ENCODE measurements at places on chromosomes 1 and 21.

- no peak for DNase-seq
Measured at GRCh38 chr1:1432274-1432950, 3.1 kb upstream of the VWA1 start.

- DNase-seq: peak; percentile 30
Measured at GRCh38 chr1:154557939-154558719, at the start of gene UBE2Q1. UBE2Q1 (minus strand) TSS chr1:154558662; CDS start chr1:154558553, 109 bp downstream.

GRCh38 chr21:29025328-29025713 is 853 bp downstream of the USP16 start:
- no peak for DNase-seq

DNA sequence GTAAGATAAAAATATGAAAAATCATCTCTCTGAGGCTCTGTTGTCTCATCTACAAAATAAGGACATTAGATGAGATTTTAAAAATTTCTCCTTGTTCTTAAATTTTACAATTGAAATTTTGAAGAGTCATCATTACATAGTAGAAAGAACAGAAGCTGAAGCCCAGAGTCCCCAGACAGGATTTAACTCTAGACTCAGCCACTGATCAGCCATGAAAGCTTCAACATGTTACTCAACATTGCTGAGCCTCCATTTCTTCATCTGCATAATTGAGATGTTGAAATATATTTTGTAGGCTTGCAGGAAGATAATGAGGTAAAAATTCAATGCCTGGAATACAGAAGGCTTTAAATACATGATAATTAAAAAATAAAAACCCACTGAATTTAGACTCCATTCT is 633.3 kb downstream of the LMO4 start:
- DNase-seq: no peak

DNA sequence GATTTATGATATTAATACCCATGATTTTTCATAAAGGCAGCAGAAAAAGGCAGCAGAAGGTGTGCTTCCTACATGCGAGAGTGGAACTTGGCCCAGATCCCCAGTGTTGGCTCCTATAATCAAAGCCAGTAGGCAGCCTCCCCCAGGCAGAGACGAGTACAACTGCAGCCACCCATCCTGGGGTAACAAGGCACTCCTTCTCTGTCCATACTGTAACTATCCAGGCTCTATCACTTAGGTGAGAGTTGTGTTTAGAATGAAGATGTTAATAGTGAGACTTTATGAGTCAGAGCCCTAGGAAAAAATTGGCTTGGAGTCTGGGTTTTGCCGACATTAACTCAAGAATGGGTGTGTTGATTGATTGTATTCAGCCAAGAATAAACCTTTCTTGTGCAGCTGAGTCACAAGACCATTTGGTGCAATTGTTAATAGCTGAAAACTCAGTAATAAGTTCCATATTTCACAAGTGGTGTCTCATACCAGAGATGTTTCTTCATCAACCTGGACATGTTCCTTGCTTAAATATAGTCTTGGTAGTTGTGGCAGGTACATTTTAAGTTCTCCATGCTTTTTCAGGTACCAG is 322.3 kb downstream of the DUSP10 start:
- no peak for DNase-seq

- peak; percentile 29 for DNase-seq
Measured at GRCh38 chr1:203342192-203342940, 8.6 kb downstream of the FMOD start.

DNA sequence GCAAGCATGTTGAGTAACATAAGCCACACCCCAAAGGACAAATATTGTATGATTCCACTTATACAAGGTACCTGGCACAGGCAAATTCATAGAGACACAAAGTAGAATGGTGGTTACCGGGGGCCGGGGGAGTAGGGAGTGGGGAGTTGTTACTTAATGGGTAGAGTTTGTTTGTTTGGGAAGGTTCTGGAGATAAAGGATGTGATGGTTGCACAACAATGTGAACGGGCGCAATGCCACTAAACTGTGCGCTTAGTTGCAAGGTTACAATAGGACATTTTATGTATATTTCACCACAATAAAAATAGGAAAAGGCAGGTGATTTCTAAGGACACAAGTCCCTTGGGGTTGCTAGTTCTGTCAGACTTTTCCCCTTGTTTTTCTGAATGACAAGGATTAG is 516.6 kb downstream of the KIF26B start:
- no peak for DNase-seq

DNA sequence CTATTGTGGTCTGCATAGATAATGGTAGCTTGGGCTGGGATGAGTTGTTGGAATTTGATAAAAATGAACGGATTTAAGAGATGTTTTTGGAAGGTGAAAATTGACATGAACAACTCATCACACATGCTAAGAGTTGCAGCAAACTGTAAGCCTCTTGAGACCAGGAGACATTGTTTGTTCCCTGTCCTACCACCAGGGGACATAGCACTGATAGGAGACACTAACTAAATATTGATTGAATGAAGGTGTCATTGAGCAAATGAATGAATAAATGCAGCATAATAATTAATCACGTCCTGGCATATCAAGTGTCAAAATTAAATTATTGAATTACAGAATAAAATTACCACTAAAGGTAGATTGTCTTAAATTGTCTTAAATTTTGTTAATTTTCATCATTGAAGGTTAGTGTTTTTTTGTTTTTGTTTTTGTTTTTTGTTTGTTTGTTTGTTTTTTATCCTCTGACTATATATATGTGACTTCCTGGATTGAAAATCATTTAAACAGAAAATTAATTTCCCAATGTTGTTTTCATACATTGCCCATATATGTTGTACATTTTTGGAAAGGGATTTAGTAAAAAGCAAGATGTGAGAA is 285.3 kb upstream of the C1orf105 start:
- peak; percentile 53 for DNase-seq

DNA sequence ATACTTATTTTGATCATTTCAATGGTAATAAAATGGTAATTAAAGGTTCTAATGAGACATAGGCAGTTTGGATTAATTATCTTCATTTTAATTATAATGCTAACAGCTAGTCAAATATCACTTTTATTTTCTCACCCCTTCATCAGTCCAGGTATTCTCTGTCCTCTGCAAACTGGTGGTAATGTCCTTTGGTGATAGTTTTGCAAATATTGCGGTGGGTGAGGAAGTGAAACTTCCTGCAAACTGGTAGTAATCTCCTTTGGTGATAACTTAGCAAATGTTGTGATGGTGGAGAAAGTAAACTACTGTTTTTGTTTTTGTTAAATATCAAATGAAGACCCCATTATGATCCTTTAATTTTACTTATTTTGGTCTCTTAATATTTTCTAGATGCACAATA is 209.0 kb downstream of the AMY1C start:
- DNase-seq: no peak

GRCh38 chr1:75133750-75134646 is at the start of gene LHX8:
LHX8 (plus strand) TSS chr1:75134388; CDS start chr1:75136615, 2,227 bp downstream.
- no peak for DNase-seq

GRCh38 chr1:161989786-161990185 is 33.9 kb downstream of the OLFML2B start:
- DNase-seq: no peak

DNA sequence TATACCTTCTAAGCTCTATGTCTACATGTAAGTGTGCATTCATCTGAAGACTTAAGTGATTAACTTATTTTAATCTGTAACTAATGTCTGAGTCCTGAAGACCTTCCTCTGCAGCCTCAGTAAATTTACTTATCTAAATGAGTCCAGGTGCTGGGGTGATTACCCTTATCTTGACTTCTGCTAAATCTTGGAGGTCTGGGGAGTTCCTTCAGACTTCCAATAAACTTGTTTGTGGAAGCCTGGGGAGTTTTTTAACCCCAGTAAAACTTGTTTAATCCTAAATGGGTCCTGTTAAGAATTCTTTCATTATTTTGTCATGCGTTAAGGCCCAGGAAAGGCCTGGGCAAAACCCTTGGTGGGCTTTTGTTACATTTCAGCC is 37.0 kb downstream of the RSPH1 start:
- DNase-seq: no peak

GRCh38 chr1:3009021-3009420 is 12.2 kb upstream of the ACTRT2 start:
- no peak for DNase-seq

- DNase-seq: peak; percentile 97
Measured at GRCh38 chr1:6784560-6785317, 515 bp upstream of the CAMTA1 start.

- no peak for DNase-seq
Measured at GRCh38 chr1:5985250-5985649, 7.0 kb downstream of the NPHP4 start.

Measured in T-helper 2 cell (primary cell).